ENCODE measurements at places on chromosomes 2 and 18.

- DNase-seq, result no peak
Measured at GRCh38 chr2:136131484-136131960, 13.6 kb upstream of the CXCR4 start.

GRCh38 chr2:231557571-231558217 is 27.4 kb upstream of the NMUR1 start:
- DNase-seq, result peak; percentile 20

DNA sequence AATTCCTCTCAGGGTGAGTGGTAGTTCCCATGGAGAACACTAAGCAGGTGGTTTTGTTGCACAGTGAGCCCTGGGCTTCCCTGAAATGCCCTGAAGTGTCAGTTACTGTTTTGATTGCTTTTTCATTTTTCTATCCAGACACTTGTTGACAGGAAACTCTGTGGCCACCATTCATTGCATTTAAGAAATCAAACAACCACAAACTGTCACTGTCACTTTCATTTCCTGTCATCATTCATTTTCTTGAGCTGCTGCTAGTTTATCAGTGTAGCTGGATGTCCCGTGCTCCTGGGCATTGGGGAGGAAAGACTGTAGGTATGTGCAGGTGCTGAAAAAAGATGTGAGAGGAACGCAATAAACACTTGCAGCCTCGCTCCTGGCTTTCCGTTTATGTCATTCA is 891.6 kb upstream of the ZEB2 start:
- no peak for DNase-seq

DNA sequence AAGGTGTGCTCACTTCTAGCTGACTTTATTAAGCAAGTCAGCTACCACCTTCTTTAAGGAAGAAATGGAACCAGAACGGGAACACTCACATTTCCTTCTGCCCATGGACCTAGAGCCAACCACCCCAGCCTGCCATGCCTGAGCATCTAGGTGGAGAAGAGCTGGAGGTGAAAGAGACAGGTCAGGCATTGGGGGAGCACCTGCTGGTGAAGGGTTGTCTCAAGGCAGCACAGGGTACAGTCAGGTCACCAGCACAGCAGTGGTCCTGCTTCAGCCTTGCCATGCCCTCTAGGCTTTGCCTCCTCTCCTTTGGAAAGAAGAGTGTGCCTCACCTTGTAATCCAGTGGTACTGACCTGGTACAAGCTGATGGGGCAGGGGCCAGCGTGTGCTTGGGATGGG is 107.9 kb downstream of the KCNF1 start:
- no peak for DNase-seq

GRCh38 chr2:237234268-237234667 is 148.6 kb downstream of the COPS8 start:
- DNase-seq, result no peak

GRCh38 chr2:14716319-14716718 is 83.8 kb downstream of the LRATD1 start:
- DNase-seq, result no peak

- DNase-seq, result no peak
Measured at GRCh38 chr2:2714408-2714807, 383.3 kb upstream of the MYT1L start.

All from activated CD4-positive, CD25-positive, alpha-beta regulatory T cell (primary cell).